ENCODE measurements at places on chromosomes 1 and 21.

DNA sequence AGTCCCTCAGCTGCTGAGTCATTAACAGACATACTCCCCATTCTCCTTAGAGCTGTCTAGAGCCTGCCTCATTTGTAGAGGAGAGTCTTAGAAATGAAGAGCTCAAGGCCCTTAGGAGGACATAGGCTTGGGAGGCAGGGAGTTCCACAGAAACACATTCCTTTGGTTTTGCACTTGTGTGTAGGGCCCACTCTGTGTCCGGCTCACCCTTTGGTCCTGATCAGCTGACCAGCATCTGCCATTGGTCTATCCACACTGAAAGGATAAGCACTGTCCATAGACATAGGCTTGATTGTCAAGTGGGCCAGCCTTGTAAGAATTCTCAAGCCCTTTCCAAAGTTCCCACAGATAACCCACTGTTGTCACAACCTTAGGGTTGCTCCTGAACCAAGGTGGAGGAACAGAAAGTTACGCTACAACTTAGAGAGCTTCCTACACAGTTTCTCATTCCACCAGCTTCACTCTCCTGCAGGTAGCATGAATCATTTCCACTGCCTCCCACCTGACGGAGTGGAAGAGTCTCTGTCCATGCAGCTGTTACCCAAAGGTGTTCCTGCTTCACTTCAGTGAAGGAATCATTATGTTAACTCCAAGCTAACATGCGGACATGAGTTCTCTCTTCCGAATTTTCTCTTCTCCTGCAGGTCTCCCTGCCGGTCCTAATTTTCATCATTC is 96.1 kb downstream of the TNFSF18 start:
- no peak for DNase-seq

GRCh38 chr1:1558591-1558990 is 16.1 kb downstream of the SSU72 start:
- DNase-seq = no peak

GRCh38 chr1:82836973-82837680 is 1036.4 kb downstream of the ADGRL2 start:
- DNase-seq = no peak

- DNase-seq = peak; percentile 41
Measured at GRCh38 chr21:34630536-34631143, 15.7 kb upstream of the RCAN1 start.

- no peak for DNase-seq
Measured at GRCh38 chr1:17463991-17464390, 24.5 kb upstream of the RCC2 start.

- DNase-seq = no peak
Measured at GRCh38 chr1:163668472-163668871, 346.7 kb downstream of the NUF2 start.

- DNase-seq = no peak
Measured at GRCh38 chr21:38503583-38503982, 5.3 kb upstream of the ERG start.

GRCh38 chr1:229410692-229411433 is 23.0 kb downstream of the ACTA1 start:
- no peak for DNase-seq

- no peak for DNase-seq
Measured at GRCh38 chr1:245906207-245906606, 600.9 kb downstream of the SMYD3 start.

GRCh38 chr1:25033828-25034705 is 104.0 kb upstream of the RUNX3 start:
- DNase-seq = no peak

DNA sequence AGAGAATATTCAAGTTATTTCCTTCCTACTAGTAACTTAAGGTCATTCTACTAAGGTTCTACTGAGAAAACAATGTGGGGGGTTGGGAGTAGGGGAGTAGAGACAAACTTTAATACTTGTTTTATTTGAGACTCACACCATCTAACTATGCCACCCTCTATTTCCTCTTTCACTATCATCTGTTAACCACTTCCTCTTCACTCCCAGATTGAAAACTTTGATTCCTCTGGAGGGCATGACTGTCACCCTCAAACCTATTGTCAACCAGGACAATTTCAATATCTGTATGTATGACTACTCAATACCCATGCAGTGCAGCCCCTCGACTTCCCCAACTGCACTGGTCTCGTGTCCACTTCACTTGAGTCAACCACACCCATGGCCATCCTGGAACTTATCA is 165.6 kb upstream of the POGK start:
- DNase-seq = no peak

DNA sequence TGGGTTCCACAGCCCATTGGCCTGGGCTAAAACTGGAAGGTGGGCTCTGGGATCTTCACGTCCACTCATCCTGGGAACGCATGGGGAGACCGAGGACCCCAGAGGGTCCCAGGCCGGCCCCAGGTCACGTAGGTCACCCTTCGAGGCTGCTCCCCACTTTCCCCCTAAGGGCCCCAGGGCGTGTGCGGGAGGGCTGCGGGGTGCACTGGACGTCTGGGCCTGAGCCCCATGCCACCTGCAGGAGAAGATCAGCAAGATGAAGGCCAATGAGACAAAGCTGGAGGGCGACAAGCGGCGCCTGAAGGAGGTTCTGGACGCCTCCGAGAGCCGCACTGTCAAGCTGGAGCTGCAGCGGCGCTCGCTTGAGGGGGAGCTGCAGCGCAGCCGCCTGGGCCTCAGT is 12.5 kb downstream of the MFAP2 start:
- DNase-seq = no peak

GRCh38 chr1:244409701-244410100 is 42.0 kb downstream of the ADSS2 start:
- DNase-seq = no peak

GRCh38 chr1:114517348-114517747 is 6.3 kb upstream of the TRIM33 start:
- no peak for DNase-seq

DNA sequence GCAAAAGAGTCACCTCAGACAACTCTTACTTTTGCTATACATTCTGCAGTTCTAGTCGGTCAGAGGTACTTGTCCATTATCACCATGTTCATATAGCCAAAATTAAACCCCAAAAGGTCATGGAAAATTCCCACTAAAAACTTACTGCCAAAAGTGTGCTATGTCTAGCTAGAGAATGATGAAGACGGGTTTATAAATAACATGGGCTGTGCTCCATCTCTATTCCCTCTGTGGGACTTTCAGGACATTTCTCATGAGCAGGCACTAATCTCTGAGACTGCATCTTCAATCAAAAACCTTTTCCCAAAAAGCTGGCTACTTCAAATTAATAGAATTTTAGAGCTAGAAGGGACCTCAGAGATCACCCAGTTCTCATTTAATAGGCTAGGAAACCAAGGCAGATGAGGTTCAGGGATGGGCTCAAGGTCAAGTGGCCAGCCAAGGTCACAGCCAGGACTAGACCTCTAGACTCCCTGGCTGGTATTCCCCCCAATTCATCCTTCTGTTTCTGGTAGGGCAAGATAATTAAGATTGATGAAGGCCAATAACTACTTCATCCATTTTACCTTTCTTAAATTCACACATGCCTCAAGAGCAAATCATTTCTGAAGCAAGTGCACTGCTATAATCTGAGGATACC is 21.0 kb upstream of the MOB3C start:
- DNase-seq = no peak

- DNase-seq = no peak
Measured at GRCh38 chr1:186923486-186923885, 94.7 kb downstream of the PLA2G4A start.

DNA sequence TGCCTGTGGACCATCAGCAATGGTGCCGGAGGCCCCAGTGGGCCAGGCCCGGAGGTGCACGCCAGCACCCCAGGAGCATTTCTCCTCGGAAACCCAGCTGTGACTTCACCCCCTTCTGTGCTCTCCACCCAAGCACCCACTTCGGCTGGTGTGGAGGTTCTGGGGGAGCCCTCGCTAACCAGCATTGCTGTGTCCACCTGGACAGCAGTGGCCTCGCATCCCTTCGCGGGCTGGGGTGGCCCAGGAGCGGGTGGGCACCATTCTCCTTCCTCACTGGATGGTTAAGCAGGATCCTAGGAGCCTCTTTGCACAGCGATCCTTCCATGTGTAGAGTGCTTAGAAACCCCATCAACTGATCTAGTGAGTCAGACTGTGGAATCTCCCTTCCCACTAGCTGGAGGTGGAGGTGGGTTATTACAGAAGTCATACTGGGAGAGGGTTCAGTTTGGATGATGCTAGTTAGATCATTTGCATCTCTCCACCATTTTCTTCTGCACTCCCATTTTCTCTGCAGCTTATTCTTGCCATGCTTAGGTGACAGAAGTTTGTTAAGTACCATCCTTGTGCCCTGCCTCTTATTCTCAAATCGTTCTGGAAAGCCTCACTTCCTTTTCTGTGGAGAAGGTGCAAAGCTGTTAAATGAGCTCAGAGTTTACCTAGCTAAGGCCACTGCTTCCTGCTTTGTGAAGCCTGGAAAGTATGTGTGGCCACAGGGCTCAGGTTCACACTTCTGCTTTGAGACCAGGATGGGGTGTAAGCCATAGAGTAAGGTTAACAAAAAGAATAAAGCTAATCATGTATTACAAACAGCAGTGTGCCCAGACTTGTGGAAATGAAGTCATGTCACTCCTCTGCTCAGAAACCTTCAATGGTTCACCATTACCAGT is 32.3 kb downstream of the TBX19 start:
- no peak for DNase-seq

DNA sequence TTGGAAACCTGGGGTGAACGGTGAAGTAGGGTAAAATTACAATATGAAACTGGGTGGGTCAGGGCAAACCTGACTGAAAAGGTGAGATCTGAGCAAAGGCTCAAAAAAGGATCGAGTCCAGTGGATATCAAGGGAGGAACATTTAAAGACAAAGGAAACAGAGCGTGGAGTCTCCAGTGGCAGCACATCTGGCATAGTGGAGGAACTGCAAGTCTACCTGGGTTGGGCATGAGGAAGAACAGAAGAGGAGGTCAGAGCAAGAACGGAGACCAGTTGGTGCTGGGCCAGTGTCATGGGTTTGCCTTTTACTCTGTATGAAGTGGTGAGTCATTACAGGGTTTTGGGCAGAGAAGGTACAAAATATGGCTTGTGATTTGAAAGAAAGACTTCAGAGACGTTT is 163.7 kb downstream of the NTPCR start:
- DNase-seq = no peak

- no peak for DNase-seq
Measured at GRCh38 chr1:235024711-235025421, 103.8 kb downstream of the TOMM20 start.

DNA sequence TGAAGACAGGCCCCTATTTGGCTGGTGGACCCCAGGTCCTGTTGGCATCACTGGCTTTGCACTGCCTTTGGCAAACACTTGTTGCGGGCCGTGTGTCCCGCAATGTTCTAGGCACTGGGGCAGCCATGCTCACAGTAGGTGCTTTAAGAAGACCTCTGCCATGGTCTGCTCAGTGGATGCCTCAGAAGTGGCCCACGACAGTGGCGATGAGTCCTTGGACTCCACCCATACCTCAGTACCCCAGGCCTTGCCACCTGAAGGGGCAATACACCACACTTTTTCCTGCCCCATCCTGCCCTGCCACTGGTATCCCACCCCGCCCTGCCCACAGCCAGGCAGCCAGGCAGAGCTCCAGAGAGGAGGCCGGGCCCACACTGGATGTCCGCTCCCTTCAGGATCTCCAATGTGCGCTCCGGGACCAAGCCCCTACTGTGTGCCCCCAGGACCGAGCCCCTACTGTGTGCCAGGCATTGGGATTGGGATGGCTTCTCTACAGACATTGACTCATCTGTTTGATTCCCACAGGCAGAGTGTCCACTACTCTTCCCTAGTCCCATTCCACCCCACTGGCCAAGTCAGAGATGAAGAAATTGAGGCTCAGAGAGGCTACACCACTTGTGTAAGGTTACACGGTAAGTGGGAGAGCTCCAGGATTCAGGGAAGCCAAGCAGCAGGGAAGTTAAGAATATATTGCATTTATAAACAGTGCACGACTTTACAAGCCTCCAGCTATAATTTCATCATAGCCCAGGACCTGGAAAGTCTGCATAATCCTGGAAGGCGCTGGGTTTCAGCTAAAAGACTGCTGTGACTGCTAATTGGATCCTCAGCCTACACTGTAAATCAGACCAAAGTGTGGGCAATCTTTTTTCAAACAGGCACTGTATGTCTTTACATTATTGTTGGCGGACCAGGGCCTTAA is 101.6 kb downstream of the DMRTB1 start:
- DNase-seq = no peak

GRCh38 chr1:22038036-22038435 is 14.5 kb upstream of the CDC42 start:
- no peak for DNase-seq

GRCh38 chr1:50427818-50428779 is 4.9 kb upstream of the DMRTA2 start:
- DNase-seq = no peak

- DNase-seq = no peak
Measured at GRCh38 chr1:181073638-181074037, 14.9 kb upstream of the IER5 start.

GRCh38 chr1:95733031-95733430 is 499.0 kb downstream of the RWDD3 start:
- no peak for DNase-seq

- no peak for DNase-seq
Measured at GRCh38 chr1:205186191-205186590, 25.3 kb downstream of the DSTYK start.

DNA sequence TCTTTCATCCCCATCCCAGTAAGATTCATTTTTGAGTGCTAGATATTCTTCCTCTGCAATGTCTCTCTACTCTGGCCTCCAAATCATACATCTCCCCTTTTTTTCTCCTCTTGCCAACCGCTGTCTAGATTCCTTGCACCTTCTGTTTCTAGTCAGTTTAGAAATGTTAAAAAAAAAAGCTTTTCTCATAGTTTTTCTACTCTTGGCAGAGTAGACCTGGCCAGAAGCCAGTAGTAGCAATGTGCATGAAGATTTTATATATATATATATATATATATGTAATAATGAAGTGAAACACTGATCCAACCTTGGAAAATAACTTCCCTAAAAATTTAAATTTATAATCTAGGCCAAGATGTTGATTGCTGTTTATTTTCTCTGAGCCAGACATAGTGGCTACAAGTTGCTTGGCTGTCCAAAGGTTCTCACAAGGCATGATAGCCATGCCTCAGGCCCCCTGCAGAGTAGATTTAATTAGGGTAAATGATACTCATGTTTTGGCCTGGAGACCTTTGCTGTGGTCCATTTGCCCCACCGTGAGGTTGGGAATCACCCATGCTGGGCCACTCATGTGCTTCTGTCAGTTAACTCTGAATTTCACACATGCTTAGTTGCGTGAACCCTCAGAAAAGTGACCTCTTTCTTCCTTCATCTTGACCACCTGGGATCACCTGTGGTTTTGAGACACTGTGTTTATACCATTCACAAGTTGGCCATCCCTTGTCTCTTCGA is 103.4 kb upstream of the KCNE2 start:
- DNase-seq = no peak

GRCh38 chr1:16175610-16176553 is 20.0 kb upstream of the EPHA2 start:
- DNase-seq = no peak

All from activated CD4-positive, alpha-beta T cell treated with anti-CD3 and anti-CD28 coated beads for 4 hours (primary cell).